ENCODE measurements at places on chromosomes 4 and X. TPM values are rescaled to one million over a fixed set of nuclear protein-coding genes. Genes with fewer than 3 reads are reported as not detected.

SLITRK4 gene
- polyA plus RNA-seq, result not detected

- peak; percentile 72 for DNase-seq
Observed at GRCh38 chrX:69158166-69158980, 6.9 kb downstream of the PJA1 start.

DNA sequence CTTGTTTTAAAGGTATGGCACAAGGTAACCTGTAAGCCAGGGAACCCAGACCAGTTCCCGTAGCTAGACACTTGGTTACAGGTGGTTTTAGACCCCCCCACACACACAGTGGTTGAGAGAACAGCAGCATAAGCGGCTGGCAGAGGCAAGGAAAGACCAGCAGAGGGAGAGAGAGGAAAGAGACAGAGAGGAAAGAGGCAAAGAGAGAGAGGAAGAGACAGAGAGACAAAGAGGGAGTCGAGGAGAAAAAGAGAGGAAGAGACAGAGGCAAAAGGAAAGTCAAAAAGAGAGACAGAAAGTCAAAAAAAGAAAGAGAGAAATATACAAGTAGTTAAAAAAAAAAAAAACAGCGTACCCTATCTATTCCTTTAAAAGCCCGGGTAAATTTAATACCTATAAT, 19.5 kb upstream of the PCSK1N start:
- no peak for DNase-seq

- DNase-seq, result no peak
Observed at GRCh38 chrX:12366440-12366839, 228.2 kb downstream of the FRMPD4 start.

GRCh38 chrX:1536712-1537030, 314 bp downstream of the P2RY8 start:
- no peak for DNase-seq

- DNase-seq, result peak; percentile 21
Observed at GRCh38 chrX:120559804-120560203, 958 bp downstream of the CUL4B start.

Measured in GM23248 (cell line).